ENCODE measurements at places on chromosomes 1 and 21. TPM values are rescaled to one million over a fixed set of nuclear protein-coding genes. Genes with fewer than 3 reads are reported as not detected.
A peak's percentile ranks its signal among the peaks of the same experiment; 100 is the strongest.

INTS7 gene
- polyA plus RNA-seq = 7.5 TPM

CLCNKA gene
- polyA plus RNA-seq = not detected

TBX19 gene
- polyA plus RNA-seq = 0.20 TPM

CCDC28B gene
- 0.91 TPM for polyA plus RNA-seq

AVPR1B gene
- not detected for polyA plus RNA-seq

C1orf226 gene
- 16.9 TPM for polyA plus RNA-seq

CADM3 gene
- polyA plus RNA-seq = 0.25 TPM

LAMB3 gene
- polyA plus RNA-seq = 7.6 TPM

LAD1 gene
- polyA plus RNA-seq = 13.7 TPM

SH3BGR gene
- polyA plus RNA-seq = 5.4 TPM

PGLYRP3 gene
- polyA plus RNA-seq = not detected

DMBX1 gene
- polyA plus RNA-seq = not detected

VHLL gene
- polyA plus RNA-seq = not detected

GRCh38 chr1:167293057-167293456 lies 72.4 kb downstream of the POU2F1 start:
- no peak for DNase-seq

DNA sequence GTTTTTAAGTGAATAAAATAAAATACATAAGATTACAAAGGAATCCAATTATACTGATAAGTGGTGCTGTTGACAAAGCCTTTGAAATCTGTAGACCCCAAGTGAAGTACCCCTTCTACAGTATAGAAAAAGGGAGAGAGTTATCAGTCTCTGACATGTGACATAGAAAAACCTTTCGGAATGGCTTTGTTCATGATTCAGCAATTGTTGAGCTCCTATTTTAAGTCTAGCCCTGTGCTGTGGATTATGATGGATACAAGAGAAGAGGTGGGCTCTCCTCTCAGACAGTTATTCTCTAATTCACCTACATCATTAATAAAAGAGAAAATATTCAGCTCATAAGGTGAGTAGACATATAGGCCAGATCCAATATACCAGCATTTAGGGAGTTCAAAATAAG lies 53.3 kb upstream of the ITPKB start:
- DNase-seq = no peak

GRCh38 chr1:26237230-26237966 lies 3.4 kb downstream of the CEP85 start:
- no peak for DNase-seq

DNA sequence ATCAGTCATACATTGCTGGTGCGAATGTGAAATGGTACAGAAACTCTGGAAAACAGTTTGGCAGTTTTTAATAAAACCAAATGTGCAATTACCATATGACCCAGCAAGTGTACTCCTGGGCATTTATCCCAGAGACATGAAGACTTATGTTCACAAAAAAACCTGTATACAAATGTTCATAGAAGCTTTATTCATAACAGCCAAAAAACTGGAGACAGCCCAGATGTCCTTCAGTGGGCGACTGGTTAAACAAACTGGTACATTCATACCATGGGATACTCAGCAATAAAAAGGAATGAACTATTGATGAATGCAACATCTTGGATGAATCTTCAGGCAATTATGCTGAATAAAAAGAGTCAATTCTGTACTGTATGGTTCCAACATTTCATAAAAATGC lies 97.8 kb downstream of the DTL start:
- DNase-seq = no peak

GRCh38 chr1:9309991-9310390 lies 17.3 kb downstream of the SPSB1 start:
- no peak for DNase-seq

- no peak for DNase-seq
Measured at GRCh38 chr1:244454412-244454811, 2.7 kb upstream of the ADSS2 start.

GRCh38 chr1:232611834-232612233 lies 18.1 kb downstream of the SIPA1L2 start:
- DNase-seq = no peak

GRCh38 chr1:151472856-151473731 lies 13.8 kb upstream of the POGZ start:
- DNase-seq = peak; percentile 66

GRCh38 chr1:173476197-173476664 lies 904 bp upstream of the PRDX6 start:
- no peak for DNase-seq

DNA sequence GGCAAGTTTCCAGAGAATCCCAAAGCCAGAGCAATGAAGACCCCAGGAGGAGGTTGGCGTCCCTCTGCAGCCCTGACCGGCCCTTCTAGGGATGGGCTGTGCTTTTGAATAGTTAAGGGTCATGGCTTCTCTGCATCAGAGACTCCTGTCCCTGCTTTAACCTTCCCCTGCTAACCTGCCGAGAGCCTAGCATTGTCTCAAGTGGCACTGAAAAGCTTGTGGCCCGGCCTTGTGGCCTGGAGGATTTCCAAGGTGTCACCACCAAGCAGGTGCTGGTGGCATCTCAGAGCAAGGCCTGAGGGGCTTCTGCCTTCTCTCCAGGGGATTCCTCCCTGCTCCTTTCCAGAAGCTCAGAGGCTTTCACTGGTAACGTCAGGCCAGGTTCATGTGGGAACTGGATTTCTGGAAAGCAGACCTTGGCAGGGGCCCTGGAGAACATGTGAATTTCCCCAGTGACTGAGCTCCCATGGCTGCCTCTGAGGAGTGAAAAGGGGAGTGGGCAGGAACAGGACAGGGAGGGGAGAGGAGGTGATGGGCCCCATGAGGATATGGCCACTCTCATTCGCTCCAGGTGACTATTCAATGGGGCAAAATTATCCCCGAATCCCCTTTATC lies 409.9 kb downstream of the PTPRU start:
- peak; percentile 10 for DNase-seq

DNA sequence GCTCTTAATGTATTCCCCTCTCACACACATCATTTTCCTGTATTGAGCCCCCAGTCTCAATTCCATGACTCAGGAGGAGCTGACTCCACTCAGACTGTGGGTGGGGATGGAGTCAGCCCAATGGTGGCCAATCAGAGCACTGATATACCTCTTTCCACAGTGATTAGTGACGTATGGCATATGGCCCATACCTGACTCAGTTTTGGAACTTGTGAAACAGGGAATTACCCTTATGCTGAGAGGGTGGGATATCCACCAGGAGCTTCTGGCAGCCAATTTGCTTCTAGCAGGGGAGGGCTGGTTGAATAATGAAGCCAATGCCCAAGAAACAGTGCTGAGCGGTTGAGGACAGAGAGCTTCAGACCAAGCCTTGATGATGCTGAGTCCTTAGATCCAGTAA lies 86.4 kb upstream of the SPATA6 start:
- no peak for DNase-seq

- DNase-seq = no peak
Measured at GRCh38 chr1:62240651-62241370, 46.2 kb downstream of the L1TD1 start.

GRCh38 chr1:113676524-113676923 lies 82.8 kb downstream of the PHTF1 start:
- no peak for DNase-seq

DNA sequence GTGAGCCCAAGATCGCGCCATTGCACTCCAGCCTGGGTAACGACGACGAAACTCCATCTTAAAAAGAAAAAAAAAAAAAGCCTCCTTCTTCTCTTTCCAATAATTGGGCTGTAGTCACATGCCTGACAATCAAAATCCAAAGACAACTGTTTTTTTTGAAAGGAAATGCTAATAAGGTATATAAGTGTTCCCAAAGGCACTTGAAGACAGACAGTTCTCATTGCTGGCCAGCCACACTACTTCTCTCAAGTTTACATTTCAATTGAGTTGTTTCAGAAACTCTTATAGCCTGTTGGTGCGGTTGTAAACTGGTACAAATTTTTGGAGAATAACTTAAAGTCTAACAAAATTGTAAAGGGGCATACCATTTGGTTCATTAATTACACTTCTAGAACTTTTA lies 23.3 kb downstream of the GATAD2B start:
- DNase-seq = no peak

- DNase-seq = no peak
Measured at GRCh38 chr1:59898927-59899326, 27.6 kb downstream of the CYP2J2 start.

DNA sequence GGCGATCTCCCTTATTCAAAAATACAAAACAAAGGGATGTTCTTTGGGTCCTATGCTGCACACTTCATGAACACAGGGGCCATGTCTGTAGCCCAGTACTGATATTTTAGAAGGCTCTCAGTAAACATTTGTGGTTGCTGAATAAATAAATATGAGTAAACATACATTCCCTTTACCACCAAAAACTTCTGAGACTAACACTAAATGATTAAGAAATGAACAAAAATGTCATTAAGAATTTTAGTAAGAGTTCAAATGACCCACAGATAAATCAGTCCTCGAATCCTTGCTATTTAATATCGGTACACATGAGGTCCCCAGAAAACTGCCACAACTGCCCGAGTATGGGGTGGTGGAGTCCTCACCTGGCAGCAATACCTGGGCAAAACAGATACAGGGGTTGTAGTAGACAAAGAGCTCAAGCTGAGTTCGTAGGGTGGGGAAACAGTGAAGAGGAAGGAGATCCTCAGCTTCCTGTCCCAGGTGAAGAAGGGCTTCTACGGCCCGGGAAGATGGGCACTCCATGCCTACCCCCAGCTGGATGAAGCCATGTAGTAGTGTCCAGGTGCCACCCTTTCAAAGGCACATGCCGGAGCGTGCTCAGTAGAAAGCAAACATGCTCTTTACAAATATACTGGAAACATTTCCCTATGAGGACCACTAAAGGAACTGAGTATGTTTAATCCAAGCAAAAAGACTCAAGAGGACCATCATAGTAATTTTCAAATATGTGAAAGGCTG lies 72.6 kb upstream of the ARHGAP29 start:
- DNase-seq = no peak

DNA sequence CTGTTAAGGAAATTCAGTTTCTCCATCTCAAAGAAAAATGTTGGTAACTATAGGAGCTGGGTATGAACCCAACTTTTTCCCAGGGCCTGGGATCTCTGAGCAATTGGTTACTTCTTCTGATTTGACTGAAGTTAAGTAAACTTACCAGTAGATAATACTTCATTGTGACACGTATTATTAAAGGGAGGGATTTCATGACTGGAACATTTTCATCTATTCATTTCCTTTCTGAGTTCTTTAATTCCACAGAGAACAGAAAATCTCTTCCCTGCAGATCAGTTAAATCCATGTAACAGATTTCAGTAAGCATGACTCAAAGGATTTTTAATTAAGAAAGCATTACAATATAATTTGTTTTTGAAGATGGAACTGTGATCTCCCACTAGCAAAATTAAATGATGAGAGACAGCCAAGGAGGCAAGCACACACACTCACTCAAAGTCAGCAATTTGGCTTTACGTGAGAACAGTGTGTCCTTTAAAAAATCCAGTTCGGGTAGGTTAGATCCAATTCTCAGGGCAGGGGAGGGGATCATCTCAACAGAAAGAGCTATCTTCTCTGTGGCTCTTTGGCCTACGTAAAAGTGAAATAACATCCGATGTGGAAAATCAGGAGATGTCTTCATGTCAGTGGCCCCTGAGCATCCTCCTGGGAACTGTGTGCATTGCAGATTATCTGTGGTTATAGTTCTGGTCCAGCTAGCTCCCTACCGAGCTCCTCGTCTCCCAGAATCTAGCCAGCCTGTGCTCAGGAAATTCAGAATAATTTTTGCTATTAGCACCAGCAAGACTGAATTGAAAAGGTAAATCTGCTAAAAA lies 10.8 kb upstream of the MYOC start:
- DNase-seq = no peak

DNA sequence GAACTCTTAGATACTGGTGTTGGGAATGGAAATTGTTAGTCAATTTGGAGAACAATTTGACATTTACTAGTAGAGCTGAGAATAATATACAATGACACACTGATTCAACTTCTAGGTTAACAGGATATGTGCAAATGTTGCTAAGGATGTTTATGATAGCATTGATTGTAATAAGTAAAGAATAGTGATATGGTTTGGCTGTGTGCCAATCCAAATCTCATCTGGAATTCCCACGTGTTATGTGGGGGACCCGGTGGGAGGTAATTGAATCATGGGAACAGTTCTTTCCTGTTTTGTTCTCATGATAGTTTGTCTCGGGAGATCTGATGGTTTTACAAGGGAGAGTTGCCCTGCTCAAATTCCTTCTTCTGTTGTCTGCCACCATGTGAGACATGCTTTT lies 302.4 kb upstream of the TMPRSS15 start:
- DNase-seq = no peak

DNA sequence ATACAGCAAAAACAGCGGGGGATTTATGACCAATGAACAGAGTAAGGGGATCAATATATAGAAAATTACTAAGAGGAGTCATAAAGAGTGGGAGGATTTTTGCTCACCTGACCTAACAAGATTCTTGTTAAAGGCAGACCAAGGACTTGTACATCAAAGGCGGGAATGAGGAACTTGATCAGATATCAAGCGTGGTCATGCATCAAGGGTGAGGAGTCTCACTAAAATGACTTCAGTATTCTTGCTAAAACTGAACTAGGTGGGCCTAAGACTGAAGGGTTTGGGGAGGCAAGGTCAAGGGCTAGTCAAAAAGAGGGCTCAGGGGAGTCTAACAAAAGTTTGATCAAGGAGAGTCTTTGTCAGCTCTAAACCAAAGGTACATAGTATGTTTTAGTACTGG lies 2.1 kb downstream of the MOV10 start:
- no peak for DNase-seq

GRCh38 chr21:14993115-14993514 lies 71.7 kb downstream of the NRIP1 start:
- no peak for DNase-seq

- no peak for DNase-seq
Measured at GRCh38 chr1:58886611-58887010, 102.8 kb upstream of the JUN start.

GRCh38 chr1:226973898-226974543 lies 33.9 kb downstream of the COQ8A start:
- no peak for DNase-seq
